Activated naive CD4-positive, alpha-beta T cell treated with anti-CD3 and anti-CD28 coated beads for 36 hours (primary cell): ENCODE measurements at places on chromosomes 2 and 18.
A peak's percentile ranks its signal among the peaks of the same experiment; 100 is the strongest.

DNA sequence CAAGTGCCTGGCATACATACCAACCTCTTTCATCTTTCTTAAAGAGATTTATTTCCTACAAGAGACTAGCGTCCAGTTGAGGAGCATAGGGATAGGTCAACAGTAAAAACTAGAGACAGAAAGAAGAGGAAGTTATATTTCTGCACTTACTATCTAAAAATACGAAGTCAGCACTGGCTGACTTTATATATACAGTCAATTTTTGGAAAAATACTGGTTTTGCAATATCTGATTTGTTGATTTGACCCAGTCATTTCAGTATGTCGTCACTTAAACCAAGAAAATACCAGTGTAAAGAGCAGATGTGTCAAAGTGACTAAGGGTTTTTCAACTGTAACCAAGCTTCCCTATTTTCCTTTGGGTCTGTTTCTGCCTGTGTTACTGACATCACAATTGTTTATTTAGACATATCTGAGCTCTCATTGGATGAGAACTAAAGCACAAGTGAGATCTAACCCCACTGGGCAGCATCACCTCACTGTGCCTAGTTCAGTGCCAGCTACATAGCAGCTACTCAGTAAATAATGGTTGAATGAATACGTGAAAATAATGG, 23.0 kb downstream of the CYTIP start:
- peak; percentile 66 for DNase-seq

DNA sequence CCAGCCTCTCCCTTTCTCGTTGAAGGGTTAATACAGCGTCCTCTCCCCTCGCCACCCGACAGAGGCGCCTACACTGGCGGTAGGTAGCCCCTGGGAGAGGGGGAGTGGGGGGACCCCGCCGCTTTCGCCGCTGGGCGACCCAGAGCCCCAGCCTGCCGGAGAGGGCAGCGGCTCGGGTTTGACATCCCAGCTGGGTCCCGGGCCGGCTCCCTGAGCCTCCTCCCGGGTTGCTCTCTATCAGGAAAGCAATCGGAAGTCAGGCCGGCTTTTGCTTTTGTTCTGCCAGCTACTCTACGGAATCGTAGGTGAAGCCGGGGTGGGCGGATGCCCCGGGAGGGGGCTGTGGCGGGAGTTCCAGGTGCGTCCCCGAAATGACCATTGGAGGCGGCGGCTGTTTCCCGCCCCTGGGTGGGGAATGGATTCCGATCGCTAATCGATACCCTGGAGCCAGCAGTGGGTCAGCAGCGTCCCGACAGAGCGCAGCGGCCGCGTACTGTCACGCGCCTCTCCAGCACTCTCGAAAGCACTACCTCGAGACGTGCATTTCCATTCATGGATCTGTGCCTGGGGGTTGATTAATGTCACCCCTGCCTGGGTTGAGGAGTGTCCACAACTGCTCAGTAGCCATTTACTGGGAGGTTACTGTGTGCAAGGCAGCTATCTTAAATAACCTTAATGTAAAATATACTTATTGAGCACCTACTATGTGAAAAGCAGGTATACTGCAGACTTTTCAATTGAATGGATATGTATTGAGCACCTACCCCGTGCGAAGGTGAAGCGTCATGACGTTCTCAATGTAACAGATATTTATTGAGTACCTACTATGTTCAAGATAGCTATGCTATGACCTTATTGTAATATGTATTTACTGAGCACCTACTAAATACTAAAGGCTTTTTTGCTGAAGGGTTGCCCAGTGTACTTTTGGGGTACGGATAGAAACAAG, 1.1 kb downstream of the MAPK4 start:
- no peak for DNase-seq

DNA sequence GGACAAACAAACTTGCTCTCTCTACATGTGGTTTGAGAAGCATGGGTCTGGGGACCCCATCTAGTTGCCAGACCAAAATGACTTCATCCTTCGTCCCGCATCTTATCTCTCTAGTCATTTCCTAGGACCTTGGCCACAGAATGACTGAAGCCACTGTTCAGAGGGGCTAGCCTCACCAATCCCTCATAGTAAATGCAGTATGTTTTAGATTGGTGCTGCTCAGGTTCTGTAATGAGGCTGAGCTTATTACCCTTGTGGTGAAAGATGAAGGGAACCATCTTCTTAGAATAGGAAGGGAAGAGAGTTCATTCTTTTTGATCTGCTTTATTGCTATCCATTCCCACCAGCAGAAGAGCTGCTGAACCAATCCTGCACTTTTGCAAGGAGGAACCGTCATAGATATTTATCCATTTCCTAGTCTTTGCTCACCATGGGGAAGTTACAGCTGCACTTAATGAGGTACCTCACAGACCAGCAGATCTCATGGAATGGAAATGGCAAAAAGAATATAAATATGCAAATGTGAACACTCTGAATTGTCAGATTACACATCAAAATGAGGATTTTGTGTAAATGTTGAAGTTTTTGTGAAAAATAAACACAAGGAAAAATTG, 436.7 kb downstream of the LPIN1 start:
- no peak for DNase-seq

GRCh38 chr2:222796413-222797103, 64.3 kb upstream of the ACSL3 start:
- no peak for DNase-seq

GRCh38 chr18:61216051-61216450, 117.2 kb upstream of the CDH20 start:
- no peak for DNase-seq

- DNase-seq, result peak; percentile 65
Measured at GRCh38 chr2:113138428-113139322, 11.3 kb downstream of the IL1RN start.

DNA sequence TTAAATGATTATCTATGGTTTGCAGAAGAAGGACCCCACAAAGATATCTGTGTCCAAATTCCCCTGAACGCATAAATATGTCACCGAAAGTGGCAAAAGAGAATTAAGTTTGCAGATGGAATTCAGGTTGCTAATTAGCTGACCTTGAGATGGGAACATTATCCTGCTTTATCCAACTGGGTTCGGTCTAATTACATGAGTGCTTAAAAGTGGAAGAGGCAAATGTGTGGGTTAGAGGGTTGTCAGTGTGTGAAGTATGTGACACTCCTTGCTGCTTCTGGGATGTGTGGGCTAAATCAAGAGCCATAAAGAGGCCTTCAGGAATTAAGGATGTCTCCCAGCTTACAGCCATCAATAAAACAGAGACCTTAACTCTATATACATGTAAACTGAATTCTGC, 53.5 kb downstream of the CDH19 start:
- no peak for DNase-seq

GRCh38 chr18:67359873-67360838, 156.4 kb downstream of the DSEL start:
- peak; percentile 59 for DNase-seq

DNA sequence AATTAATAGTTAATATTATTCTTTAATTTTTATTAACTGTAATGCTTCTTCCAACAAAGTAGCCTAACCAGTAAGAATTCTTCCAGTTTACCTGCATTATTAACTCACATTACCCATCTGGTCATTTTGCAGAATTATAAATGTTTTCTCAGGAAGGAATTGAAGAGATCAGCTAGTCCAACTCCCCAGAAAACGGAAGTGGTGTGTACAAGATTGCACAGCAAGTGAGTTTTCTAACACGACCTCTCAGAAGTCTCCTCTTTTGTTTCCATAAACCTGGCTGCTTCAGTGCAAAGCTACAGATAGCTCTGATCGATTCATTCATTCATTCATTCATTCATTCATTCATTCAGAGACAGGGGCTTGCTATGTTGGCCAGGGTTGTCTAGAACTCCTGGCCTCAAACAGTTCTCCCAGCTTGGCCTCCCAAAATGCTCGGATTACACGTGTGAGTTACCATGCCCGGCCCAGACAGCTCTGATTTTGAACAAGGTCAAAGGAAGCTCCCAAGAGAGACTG, 128.8 kb upstream of the REV1 start:
- no peak for DNase-seq

DNA sequence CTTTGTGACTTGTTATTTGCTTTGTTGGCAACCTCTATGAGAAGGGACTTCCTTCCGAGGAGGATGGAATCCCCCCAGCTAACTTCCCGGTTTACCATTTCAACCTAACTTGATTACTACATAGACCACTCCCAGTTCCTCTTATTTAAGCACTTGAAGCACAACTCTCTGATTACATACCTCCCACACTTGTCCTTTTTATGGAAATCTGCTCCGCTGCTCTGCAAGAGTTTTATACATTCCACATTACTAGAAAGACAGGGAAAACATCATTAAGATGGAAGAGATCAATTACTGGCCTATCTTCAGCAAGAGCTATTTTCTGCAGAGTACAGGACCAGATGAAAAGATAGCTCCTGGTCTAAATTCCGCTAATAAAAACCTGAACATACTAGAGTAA, 160.0 kb upstream of the PGAP1 start:
- no peak for DNase-seq

GRCh38 chr18:10515456-10515855, 10.4 kb upstream of the NAPG start:
- DNase-seq, result no peak

DNA sequence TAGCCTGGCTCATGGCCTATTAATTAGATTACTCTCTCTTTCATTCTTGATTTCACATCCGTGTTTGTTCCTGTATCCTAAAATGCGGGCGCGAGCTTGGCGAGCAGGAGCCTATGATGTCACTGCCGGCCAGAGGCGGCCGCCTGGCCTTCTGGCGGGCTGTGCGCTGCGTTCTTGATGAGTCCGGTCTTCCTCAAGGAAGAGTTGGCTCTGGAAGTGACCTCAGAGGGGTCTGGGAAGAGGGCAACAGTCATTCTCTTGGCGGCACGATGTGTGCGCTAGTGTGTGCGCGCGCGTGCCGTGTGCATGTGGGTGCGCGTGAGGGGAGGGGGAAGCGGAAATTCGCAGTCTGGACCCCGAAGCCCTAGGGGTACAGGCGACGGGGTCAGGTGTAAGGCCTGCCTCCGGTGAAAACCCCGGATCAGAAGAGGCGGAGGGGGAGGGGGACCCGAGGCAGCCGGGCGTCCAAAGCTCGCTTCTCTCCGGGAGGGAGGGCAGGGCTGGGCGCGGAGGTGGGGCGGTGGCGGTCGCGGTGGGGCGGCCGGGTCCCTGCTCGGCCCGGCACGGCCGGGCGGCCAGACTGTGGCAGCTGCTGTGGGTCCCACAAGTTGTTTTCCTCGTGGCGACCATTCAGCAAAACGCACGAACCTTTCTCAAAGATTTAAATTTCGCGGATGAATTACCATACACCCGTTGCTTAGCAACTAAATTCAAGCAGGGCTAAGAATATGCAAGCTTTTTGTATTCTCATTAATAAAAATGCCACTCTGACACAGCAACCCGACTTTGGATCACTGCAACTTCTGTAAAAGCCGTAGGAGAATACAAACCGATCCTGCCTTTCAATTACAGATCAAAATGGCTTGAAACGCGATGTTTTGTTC, 8.4 kb downstream of the POU3F3 start:
- DNase-seq, result no peak

GRCh38 chr2:53765767-53766166, 1.8 kb upstream of the CHAC2 start:
- no peak for DNase-seq

DNA sequence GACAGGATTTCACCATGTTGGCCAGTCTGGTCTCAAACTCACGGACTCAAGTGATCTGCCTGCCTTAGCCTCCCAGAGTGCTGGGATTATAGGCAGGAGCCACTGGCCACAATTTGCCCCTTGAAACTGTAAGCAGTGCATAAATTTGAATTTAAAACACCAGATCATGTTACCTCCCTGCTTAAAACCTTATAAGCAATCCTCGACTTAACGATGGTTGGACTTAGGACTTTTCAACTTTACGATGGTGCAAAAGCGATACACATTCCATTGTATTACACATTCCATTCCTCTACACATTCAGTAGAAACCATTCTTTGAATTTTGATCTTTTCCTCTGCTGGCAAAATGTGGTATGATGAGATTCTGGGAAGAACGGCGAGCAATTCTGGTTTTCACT, 23.2 kb upstream of the EFR3B start:
- DNase-seq, result no peak

DNA sequence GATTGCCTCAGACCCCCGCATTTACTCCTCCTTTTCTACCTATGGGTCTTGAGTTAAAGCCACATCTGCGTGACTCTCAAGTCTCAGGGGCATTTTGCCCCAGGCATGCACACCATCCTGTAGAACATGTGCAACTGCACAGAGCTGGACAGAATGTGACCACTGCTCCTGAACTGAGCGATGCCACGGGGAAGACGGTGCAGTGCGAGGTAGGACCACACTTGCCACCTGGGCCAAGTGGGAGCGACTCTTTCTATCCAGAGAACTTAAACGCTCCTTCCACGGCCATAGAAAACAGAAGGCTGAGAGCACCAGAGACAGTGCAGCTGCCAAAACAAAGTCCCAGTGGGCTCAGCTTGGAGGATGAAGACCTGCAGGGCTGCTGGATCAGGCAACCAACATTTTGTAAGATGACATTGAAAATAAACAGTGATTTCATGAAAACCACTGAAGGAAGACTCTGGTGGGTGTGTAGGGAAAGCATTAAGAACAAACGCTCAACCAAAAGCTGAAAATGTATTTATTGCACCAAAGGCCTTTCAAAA, 149.0 kb upstream of the HDAC4 start:
- no peak for DNase-seq

DNA sequence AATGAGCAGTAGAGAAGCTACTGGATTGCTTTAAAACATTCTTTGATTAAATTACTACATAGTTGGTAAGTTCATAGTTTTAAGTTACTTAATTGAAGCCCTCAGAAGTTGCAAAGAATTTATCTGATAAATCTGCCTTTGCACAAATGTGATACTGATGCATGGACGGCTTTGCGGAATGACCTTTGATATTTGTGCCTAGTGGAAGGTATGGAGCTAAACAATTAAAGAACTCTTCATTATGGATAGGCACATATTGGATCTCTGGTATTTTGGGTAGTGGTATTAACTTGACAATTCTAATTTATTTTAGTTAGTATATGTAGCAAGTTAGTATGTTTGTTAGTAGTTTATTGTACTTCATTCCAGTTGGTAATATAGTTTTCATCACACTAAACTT, 54.1 kb downstream of the CFAP210 start:
- DNase-seq, result no peak
